Liver (tissue), 10 donors: ENCODE measurements at places on chromosomes 3 and 15.

DNA sequence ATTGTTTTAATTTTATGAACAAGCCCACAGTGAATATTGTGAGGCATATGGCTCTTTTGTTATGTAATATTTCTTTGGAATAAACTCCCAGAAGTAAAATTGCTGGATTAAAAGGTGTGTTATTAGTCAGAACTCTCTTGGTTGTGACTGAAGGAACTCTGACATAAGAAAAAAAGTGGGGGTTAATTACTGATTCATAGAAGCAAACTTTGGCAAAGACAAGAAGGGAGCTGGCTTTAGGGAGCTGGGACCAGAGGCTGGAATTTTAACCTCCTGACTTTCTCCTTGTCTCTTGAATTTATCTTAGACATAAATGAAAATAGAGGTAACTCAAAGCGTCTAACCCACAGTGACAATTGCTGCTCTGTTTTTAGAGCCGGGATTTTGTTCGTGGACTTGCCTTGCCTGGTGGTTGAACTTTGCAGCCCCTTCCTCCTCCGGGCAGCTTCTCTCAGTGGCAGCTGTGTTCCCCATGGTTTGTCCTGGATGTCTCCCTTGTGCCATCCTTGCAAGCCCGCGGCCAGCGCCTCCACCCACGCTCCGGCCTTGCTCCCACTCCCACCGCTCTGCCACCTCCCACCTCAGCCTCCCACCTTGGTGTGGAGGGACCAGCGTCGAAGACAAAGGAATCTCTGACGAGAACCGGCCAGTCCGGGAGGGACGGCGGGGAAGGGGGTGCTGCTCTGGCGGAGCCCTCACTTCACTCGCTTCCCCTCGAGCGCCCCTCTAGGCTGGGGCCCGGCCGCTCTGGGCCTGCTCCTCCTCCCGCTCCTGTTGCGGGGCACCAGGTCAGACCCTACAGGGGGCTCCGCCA is 28.0 kb downstream of the ARHGAP31 start:
- DNase-seq: no peak

DNA sequence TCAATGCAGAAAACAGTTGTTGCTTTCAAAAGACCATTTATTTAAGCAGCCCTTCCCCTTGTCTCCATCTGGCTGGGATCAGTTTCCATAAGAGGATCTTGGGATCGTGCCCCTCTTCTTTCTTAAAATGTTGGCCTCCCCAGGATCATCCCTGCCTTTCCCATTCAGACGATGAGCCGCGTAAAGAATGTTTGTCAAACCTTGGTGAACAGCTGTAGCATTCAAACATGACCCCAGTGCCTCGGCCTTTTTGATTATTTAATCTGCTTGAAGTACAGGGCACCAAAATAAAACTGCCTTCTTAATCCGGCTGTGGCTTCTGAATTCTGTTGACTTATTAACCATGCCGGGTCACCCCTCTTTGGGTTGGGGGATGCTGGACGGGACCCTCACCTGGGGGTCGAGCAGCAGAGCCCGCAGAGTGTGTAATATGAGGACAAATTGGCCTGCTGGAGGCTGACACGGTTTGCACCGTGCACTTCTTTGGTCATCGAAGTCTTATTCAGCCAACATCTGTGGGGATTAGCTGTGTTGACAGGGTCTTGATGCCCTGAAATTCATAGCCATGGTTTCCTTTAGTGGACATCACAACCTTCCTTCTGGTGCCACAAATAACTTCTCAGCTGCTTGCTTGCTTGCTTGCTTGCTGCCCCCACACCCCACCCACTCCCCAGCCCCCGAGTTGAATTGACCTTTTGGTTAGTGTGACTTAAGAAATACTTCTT is at the start of gene LRTM1:
Gene LRTM1 (minus strand): TSS at position 14 of the 725 bp plus-strand sequence. CDS start 148 bp downstream, outside the sequence.
- DNase-seq: no peak

DNA sequence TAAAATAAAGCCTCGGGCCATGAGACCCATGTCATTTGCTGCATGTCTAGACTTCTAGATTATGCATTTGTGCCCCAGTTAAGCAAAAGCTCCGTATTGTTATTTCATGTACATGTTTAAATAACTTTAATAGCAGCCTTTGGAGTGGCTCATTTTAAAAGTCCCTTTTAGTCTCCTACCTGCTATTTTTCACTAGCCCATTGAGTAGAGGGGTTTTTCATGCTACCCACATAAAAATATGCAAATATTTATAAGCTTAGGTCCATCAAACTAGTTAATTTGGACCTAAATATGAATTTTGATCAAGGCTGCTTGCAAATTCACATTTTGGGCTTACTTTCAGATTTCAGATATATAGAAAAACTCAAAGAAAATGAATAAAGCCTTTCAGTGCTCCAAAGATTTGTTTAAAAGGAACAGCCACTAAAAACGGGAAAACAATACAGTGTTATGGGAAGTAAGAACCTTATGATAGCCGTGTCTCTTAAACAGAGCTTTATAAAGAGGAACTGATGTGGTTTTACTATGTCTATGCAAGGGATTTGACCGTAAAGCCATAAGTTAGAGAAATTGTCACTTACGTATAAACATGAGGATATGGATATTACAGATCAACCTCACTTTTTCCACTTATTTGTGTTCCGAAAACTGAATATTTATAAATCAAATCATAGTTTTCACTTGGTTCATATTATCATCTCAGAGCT is 30.0 kb downstream of the FILIP1L start:
- no peak for DNase-seq

DNA sequence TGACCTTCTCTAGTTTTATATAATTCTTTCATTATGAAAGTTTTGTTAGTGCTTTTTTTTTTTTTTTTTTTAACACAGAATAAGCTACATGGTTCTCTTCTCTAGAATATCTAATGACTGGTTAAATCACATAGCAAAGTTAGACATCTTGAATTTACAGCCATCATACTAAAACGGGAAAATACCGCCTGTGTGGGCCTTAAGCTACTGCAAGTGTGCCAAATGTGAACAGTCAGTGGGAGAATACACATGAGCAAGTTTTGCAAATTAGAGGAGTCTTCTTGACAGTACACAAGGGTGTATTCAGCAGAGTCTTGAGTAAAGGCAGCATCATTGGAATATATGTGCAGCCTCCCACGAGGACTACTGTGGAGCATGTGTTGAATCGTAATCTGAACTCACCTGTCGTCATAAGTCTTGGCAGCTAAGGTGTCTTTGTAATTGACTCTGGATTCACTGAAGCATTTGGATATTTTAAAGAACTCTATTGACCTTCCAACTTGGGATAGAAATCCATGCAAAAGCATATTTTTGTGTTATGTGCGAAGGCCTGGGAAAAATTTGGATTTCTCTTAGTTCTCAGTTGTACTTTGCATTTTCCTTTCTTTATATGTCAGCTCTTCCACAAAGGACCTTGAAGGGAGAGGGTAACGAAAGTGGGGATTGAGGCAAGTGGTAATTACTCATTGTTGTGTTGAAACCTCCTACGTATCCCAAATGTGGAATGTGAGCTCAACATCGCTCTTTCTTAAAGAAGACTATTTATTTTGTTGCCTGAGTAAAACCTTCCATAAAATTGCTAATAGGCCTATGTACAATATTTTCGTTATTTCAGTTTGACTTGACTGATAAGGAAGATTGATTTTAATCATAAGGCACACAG is 117.4 kb downstream of the ATG7 start:
- DNase-seq: no peak

DNA sequence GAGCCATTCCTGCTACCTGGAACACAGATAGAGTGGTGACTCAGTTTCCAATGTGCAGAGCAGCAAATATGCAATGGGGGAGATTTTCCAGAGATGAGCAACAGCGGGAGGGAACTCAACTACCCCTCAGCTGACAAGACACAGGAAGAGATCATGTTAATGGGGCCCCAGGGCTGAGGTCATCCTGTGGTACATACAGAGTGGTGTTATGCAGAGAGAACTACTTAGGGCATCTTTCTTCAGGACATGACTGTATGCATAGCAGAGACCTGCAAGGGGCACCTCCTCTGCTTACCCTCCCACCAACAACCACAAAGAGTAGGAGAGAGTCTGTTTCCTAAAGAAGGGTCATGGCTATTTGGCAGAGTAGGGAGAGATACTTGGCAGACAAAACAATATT is 6.8 kb upstream of the TBC1D5 start:
- DNase-seq: no peak

- DNase-seq: no peak
These were observed 79.5 kb downstream of the LRRK1 start for GRCh38 chr15:100998630-100999029.

DNA sequence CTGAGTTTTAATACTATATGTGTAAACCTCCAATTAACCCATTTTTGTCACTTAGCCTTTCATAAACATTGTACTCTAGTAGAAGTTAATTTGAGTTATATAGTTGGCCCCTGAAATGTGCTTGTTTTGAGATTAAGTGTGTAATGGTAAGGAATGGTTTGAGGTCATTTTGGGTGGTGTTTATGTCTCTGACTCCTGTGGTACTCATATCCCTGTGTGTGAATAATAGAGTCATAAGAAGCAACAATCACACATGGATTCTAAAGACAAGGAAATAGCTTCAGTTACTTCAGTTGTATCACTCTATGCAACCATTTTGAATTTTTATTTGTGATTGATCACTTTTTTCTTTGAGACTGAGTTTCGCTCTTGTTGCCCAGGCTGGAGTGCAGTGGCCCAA is 408.5 kb downstream of the MFSD1 start:
- no peak for DNase-seq

DNA sequence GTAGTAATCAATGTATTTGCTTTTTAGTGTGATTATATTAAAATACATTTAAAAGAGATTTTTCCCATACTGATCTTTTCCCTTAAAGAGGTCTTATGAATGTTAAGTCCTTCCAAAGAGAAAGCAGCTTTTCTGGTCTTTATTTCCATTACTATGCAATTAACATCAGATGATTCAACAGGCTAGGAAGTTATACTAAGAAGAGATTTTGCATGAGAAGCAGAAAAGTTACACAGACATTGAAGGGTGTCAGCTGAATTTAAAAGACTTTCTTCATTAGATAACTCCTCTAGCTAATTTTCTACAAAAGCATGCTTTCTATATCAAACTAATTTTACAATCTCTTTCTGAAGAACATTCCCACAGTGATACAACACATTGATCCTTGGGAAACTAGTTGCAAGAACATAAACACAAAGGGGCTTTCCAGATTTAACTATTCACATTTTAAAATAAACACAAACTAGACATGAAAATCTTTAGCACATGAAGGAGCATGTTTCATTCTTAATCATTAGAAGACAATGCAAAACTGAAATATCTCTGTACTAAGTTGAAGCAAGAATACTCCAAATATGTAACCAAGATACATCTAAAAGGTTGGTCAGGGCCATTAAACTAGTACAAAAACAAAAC is 965.8 kb downstream of the ROBO1 start:
- DNase-seq: no peak

- no peak for DNase-seq
These were observed 61.9 kb downstream of the ZNF609 start for GRCh38 chr15:64522226-64522823.
